ENCODE measurements at places on chromosomes 2 and 18.

DNA sequence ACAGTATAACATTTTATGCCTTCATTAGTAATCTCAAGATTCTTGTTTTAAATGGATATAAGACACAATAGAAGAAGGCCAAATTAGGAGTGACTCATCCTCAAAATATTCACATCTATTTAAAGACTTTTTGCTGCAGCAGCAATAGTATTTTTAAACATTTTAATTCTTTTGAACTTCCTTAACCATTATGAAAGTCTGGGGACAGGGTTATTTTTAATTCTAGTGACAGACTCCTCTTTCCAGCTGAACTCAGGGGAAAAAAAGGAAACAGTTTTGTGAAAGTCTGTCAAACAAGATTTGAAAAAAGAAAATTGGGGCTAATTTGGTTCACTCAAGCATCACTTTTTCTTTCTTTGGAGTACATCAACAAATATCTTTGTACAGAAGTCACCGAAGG, 541.8 kb downstream of the NUP35 start:
- DNase-seq = no peak

DNA sequence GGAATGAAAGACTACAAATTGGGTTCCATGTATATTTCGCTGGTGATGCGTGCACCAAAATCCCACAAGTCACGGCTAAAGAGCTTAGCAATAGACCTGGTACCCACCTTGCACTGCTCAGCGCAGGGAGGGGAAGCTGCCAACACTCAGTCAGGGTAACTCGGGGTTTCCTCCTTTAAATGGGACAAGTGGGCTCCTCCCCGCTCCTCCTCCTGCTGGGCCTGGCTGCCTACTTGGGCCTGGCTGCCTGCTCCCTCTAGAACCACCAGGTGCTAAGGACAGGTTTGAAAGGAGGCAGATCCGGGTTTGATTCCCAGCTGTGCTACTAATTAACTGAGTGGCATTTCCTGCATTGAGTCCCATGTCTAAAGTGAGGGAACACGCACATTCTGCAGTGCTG, 23.4 kb downstream of the MYO7B start:
- DNase-seq = no peak

DNA sequence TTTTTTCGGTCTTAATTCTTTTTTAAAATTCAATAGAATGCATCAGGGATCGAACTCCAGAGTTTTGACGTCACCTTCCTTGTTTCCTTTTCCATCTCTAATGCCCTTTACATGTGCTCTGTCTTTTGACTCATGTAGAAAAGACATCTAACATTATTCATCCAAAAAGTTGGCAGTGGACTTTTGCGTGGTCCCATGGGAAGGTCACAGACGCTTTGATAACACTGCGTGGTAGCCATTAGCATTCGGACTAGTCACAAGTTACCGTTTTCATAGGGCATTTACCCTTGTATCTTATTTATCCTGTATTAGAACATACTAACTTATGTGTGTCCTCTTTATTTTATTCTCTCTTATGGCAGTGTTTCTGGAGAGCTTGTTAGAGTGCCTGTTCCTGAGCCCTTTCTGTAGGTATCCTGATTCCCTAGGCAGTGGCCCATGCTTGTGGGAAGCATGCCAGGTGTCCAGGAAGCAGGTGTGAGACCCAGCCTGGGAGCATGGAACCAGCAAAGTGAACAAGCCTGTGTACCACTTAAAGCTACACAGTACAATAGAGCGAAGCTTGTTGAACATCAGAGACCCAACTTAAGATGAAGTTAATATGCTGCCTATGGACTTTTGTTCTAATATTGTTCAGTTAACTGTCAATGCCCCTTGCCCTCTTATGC, 73.6 kb upstream of the RBM44 start:
- DNase-seq = no peak

DNA sequence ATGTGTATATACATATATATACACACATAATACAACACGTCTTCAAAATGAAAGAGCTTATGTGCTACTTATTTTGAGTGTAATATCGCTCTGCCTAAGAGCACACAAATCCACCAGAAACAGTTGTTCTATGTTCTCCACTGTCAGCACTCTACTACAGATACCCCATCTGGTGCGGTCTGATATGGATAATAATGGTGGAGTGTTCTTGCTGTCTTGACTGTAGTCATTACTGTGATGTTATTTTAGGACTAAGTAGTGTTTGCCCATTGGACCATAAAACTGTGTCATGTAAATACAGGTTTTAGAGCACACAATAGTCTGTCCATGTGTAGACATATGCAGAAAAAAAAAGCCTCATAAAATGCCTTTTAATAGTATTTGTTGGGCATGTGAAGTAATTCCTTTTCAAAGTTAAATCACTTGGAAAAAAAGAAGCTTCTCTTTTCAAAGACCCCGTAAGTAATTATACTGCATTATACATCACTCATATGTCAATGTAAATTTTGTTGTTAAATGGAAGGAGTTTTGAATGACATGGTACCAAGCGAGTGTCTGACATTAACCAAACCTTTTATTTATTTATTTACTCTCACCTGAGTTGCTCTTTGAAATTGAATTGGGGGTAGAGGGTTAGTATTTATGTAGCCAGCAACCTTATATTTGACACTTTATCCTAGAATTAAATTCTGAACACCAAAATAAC, 1249.2 kb upstream of the ZEB2 start:
- DNase-seq = no peak
